AG08395 (cell line): ENCODE measurements at places on chromosomes 3 and 15.

GRCh38 chr3:10292505-10293419 is at the start of gene GHRL:
GHRL (minus strand) TSS chr3:10292947; CDS start chr3:10290180, 2,767 bp downstream.
- no peak for DNase-seq

DNA sequence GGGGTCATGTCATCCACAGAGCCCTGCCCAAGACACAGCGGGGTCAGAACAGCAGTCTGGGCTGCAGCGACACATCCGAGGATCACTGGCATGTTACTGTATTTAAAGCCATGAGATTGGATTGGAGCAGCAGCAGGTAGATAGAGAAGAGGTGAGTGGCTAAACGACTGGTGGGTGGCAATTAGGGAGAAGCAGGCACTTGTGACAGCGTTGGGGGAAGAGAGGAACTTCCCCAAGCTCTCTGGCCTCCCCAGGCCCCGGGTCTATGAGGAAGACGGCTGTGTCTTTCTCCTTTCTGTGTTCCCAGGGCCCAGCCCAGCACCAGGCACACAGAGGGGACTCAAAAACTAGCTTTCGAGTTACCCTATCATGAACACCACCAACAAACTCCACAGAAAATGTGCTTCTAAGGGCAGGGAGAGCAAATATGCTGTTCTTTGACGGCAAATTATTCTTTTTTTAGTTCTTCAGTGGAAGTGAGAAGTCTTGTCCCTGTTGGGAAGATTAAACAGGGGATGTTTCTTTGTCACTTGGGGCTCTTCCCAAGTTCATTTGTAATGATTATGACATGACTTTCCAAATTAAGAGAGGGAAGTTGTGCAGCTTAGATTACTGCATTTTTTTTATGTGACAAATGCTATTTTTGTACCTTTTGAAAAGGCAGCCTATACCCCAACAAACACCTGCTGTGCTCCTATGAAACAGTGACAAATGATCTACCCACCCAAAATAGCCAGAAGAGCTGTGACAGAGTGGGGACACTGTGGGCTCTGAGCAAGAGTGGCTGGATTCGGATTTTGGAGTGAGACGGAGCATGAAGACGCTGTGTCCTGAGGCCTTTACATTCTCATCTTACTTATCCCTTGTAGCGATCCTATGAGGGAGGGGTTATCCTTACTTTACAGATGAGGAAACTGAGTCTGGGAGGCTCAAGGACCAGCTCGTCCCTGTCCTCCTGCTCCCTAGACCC is 7.2 kb upstream of the SYNM start:
- no peak for DNase-seq

DNA sequence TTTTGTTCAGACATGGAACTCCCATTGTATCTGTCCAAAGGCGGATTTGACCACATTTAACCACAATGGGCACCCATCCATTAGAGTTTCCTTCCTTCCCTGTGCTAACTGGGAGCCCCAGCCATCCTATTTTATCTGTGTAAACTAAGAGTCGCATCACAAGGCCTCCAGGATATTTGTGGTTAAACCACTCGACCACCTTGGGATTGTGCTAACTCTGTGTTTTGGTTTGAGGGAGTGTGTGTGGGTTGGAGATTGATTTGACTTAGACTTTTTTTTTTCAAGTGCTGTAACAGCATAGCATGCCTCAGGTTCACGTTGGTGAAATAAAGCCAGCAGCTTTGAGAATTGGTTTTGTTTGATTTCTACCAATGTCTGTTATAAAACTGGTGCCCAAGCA is 100.4 kb upstream of the TP63 start:
- DNase-seq, result no peak

- DNase-seq, result no peak
These were observed 54.1 kb upstream of the GSK3B start for GRCh38 chr3:120148187-120148949.
